Glomerular endothelial cell (primary cell): ENCODE measurements at places on chromosomes 13 and 19.

- no peak for DNase-seq
Observed at GRCh38 chr13:108674771-108675170, 45.4 kb downstream of the MYO16 start.

DNA sequence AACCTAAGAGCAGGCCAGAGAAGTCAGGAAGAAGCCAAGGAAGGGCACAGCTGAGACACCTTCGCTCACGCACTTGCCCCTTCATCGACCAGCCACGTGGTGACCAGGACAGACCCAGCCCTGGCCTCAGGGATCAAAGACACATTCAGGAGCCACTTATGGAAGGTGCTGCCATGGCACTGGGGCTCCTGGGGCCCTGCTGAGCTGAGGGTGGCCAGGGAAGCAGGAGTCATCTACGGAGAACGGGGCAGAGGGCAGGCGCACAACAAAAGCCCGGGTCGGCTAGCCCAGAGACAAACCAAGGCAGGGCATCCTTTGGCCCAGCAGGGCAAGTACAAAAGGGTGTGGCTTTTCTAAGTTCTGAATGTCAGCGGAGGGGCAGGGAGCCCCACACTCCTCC, 2.3 kb downstream of the PLPP2 start:
- DNase-seq, result no peak

- no peak for DNase-seq
Observed at GRCh38 chr13:90806016-90806615, 541.4 kb upstream of the MIR17HG start.

DNA sequence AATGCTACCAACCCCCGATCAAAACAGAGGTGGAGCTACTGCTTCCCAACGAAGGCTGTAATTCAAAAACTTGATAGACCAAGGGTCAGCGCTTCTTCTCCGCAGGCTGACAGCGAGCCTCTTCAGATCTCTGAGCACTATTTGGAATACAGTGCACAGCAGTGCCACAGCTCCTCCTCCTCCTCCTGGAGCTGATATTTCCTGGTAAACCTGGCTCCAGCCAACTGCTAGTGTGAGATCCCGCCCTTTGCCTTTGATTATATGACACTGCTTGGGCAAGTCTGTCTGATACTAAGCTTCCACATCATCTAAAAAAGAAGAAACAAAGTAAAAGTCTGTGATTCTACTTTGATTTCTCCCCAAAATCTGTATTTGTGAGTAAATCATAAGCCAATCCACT, 710.5 kb downstream of the DACH1 start:
- no peak for DNase-seq

DNA sequence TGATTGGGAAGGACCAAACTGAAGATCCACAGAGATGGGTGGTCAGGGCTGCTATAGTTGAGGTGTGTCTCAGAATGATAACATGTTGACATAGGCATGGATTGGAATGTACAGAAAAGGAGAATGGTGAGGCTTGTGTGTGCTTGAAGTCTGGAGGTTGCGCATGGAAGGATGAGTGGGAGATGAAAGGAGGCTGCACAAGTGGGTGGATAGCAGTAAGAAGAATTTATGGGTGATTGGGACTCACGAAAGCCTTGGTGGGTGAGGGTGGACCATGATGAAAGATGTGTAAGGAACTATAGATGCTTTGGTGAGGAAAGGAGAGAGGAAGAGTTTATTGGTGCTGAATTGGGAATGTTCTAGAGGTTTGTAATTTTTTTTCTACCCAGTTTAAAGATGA, 1287.7 kb downstream of the UQCRFS1 start:
- no peak for DNase-seq

- no peak for DNase-seq
Observed at GRCh38 chr19:46844067-46844489, 6.6 kb downstream of the AP2S1 start.

DNA sequence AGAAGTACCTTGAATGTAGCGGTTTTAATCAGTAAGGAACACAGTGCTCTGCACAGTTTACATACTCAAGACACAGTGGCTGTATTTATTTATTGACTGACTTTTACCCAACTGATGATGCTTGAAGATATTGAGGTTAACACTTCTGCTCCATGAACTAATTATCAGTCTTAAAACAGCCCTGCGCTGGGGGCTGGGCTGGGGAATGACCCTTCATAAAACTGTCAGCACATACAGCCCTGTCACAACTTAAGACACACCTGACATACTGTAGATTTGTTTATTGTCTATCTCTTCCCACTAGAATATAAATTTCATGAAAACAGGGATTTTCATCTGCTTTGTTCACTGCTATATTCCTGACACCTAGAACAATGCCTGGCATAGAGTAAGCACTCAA, 10.8 kb downstream of the NEK5 start:
- no peak for DNase-seq

DNA sequence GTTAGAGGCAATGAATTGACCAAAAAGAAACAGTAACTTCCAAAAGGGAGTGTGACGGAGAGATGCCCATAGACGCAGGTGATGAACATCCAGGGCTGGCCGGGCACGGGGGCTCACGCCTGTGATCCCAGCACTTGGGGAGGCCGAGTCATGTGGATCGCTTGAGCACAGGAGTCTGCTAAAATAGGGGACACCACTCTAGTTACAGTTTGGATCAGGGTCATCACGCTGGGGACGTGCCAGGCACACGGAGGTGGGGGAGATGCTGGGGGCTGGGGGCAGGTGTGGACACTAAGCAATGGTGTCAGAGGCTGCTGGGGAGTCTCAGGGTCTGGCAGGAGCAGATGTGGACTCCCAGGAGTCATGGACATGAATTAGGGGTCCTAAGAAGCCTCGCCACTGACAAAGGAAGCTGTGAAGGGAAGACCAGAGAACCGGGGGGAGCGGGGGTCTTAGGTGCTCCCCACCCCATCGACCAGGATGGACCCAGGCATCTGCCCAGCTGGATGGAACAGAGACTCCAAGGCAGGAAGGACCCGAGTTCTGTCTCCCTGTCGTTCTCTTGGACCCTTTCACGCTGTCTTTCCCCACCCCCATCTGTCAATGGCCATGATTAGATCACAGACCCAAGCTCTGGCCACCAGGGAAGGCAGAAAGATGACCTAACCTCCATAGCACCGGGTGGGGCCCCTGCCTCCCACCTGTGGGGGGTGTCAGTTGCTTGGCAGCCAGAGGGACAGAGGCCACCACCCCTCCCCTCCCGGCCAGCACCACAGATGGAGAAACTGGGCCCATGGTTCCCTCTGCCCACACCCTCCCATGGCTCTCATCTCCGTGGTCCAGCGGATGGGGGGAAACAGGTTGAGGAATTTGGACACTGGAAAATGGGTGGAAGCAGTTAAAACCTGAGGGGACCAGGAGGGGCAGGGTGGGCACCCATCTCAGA, 19.6 kb downstream of the CCDC8 start:
- no peak for DNase-seq

GRCh38 chr19:5420953-5421352, 34.3 kb upstream of the ZNRF4 start:
- DNase-seq, result no peak

GRCh38 chr13:113629866-113630265, 28.1 kb downstream of the ATP4B start:
- DNase-seq, result no peak

DNA sequence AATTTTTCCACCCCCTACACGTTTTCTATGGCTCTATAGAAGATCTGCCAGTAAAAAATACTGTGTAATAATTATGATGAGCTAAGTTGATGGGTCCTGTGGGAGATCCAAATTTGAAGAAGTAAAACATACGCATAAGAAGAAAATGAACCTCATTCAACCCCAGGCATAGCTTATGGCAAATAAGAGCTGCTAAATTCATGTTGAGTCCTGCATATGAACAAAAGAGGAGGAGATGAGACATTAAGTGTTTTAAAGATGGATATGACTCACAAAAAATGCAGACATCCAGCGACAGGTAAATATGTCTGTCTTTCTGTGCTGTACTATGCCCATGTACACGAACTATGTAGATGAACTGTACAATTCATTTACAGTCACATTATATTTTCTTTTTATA, 101.9 kb downstream of the LIG4 start:
- no peak for DNase-seq

DNA sequence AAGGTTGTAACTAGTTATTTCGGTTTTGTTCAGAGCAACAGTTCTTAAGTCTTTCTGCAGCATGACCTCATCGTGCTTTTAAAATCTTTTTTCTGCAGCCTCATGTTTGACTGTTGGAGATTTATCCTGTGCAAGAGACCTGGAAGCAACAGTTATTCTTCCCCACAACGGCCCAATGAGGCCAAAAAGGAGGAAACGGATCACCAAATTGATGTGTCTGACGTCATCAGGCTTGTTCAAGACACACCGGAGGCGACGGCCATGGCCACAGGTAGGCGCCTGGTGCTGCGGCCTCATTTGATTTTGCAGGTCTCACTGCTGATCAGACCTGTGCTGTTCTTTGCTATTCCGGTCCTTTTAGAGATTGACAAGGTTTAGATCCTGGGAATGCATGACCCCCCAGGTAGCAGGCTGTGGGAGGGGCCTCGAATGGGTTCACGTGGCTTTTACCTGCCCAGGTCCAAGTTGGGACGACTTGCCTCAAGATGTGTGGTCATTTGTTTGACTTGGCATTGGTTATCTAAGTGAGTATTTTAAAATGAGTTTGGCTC, 66.8 kb upstream of the MCF2L start:
- no peak for DNase-seq

- no peak for DNase-seq
Observed at GRCh38 chr13:38879278-38879677, 111.4 kb downstream of the STOML3 start.

- no peak for DNase-seq
Observed at GRCh38 chr19:1783874-1784273, 28.2 kb downstream of the ATP8B3 start.

DNA sequence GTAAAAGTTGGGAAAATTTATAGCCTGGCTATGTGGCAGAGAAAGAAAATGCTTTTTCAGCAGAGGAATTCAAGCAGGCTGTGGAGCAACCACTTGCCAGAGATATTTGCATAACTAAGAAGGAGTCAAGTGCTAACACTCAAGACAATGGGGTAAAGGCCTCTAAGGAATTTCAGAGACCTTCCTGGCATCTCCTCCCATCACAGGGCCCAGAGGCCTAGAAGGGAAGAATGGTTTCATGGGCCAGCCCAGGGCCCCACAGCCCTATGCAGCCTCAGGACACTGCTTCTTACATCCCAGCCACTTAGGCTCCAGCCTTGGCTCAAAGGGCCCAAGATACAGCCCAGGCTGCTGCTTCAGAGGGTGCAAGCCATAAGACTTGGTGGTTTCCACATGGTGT, 14.3 kb downstream of the SLC15A1 start:
- DNase-seq, result no peak

DNA sequence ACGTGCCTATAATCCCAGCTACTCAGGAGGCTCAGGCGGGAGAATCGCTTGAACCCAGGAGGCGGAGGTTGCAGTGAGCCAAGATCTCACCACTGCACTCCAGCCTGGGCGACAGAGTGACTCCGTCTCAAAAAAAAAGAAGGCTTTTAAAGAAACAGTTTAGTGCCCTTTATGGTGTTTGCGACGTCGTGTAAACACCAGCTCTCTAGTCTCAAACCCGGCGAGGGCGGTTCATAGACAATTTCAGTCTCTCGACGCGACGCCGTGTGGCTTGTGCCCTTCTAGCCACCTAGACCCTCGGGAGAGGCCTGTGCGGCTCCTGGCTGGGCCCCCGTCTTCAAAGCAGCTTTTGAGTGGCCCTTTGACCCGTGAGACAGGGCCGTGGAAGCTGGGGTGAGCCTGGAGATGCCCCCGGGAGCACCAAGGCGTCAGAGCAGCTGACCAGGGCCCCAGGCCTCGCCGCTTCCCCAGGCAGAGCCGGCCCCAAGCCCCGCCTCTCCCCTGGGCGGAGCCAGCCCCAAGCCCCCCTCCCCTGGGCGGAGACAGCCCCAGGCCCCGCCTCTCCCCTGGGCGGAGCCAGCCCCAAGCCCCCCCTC, 5.0 kb upstream of the MADCAM1 start:
- no peak for DNase-seq

DNA sequence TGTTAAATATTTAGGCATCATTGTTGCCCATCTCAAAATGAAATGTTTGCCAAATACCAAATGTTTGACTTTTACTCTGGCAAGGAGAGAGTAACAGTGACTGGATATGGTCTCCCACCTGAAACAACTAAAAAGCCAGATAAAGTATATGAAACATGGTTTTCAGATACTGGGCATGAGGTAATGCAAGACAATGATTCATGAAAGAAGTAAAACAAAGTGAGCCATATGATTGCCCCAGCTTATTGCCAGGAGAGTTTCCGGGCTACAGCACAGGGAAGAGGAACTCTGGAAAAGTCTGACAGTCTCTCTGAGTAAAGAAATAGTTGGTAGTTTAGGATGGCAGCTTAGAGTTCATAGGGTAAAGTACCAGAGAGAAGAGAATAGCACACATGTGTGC, 354.6 kb downstream of the DNAJC15 start:
- DNase-seq, result no peak

DNA sequence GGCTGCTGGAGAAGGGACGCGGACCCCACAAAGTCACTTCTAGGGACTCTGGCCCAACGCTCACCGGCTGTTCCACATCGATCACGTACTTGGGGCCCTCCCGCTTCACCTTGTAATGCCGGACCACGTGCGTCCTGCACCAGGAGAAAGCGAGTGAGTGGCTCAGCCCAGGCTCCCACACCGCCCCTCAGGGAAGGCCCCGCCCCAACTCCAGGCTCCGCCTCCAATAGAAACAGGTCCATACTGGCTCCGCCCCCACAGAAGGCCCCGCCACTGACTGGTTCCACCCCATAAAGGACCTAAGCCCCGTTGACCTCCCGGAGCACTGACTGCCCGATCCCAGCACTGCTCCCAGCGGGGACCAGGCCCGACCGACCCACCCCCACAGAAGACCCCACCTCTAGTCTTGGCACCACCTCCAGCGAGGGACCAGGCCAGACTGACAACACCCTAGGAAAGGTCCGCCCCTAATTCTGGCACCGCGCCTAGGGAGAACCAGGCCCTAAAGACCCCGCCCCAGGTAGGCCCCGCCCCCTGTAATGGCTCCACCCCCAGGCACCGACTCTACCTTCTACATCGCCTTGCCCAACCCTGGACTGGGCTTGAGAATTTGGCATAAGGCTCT, 11.3 kb downstream of the STAP2 start:
- no peak for DNase-seq

GRCh38 chr19:14342809-14343208, 38.4 kb upstream of the ADGRE5 start:
- DNase-seq, result no peak

- no peak for DNase-seq
Observed at GRCh38 chr13:23652909-23653726, 82.9 kb downstream of the TNFRSF19 start.

DNA sequence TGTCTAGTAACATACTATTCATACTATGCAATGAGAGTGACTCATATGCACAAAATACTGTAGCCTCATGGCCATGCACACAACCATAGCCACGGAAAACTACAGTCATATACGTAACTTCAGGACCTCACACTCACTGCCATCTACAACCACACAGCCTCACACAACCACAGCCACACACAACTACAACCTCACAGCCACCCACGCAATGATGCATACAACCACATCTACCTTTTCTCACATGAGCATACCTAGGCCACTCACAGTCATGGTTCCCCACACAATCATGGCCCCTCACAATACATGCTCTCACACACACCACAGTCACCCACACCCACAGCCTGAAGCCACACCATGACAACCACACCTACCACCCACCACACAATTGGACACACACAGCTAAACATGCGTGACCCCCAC, 8.7 kb upstream of the TNFSF14 start:
- no peak for DNase-seq
